PC-9 (cell line): ENCODE measurements at places on chromosomes 7 and 10. TPM values are rescaled to one million over a fixed set of nuclear protein-coding genes. Genes with fewer than 3 reads are reported as not detected.

Gene PAX4
- total RNA-seq: not detected in 2 replicates

DNA sequence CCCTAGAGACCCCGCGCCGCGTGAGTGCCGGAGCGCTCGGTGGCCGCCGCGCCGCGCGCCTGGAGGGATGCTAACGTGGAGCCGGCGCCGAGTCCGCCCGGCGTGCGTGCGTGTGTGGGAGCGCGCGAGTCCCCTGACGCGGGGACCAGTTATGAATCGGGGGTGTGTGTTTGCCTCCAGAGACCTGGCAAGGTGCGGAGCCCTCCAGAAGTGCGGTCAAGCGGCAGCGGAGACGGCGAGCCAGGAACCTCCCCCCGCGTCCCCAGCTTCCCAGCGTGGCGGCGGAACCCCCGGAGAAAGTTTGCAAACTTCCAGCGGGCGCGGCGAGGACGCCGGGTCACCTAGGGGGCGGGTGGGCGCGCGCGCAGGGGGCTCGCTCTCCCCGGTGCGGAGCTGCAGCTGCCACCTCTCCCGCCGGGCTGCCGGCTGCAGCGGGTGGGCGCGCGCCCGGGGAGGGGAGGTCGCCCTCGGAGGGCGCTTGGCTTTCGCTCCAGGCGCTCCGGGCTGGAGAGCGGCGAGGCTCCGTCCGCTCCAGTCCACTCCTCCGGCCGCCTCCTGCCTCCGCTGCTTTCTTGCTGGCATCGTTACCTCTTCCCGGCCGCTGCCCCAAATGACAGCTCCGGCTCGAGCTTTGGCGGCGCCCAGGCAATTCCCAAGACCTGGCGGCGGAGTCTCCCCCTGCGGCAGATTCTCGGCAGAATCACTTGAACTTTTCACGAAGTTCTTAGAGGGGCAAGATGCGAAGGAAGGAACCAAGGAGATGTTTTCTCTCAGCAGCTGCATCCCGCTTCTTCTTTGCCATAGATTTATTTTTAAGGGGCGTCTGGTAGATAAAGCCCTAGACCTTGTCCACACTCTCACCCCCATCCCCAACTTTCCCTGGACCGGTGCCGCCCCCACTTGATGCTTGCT lies 2.3 kb upstream of the CREB5 start:
- DNase-seq: no peak

DNA sequence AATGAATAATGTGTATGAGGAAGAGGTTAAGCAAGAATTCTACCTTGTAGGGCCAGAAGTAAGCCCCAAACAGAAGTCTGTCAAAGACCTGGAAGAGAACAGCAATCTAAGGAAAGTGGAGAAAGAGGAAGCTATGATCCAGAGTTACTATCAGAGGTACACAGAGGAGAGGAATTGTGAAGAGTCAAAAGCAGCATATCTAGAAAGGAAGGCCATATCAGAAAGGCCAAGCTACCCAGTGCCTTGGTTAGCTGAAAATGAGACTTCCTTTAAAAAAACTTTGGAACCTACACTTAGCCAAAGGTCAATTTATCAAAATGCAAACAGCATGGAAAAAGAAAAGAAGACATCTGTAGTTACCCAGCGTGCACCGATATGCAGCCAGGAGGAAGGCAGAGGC lies 42.7 kb upstream of the GAD2 start:
- no peak for DNase-seq

- DNase-seq: no peak
Measured at GRCh38 chr7:157483515-157483914, 146.7 kb downstream of the DNAJB6 start.

Gene JCAD
- total RNA-seq: 30.5 and 36.7 TPM in 2 replicates

GRCh38 chr10:69201045-69201444 lies 19.1 kb upstream of the HKDC1 start:
- DNase-seq: no peak

- no peak for DNase-seq
Measured at GRCh38 chr10:124384172-124384571, 34.6 kb downstream of the OAT start.

DNA sequence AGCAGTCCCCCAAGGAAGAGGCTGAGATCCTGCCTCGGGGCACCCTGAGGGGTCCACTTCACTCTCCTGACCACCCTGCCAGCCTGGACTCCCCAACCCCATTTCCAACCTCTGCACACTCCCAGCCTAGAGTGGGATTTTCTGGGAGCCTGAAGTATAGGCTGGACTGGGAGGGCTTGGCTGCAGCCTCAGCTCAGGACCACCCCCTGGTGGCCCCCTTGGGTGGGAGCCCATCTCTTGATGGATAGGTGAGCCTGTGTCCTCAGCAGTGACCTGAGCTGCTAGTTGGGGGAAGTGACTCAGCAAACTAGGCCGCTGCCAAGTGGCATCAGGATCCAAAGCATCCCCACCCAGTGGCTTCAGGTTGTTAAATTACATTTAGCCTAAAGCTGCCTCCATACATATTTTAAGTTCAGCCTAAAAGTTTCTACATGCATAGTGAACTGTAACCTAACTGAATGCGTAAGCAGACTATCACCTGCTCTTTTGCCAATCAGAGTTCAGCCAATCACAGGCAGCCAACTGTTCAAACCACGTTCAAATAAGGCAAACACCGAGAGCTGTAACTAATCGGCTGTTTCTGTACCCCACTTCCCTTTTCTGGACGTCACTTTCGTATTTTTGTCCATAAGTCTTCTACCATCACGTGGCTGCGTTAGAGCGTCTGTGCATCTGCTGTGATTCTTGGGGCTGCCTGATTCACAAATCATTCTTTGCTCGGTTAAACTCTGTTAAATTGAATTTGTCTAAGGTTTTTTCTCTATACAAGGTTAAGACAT lies 144.0 kb downstream of the PLPP4 start:
- no peak for DNase-seq

Gene RELN
- 0.08 and 0.48 TPM in 2 replicates for total RNA-seq

DNA sequence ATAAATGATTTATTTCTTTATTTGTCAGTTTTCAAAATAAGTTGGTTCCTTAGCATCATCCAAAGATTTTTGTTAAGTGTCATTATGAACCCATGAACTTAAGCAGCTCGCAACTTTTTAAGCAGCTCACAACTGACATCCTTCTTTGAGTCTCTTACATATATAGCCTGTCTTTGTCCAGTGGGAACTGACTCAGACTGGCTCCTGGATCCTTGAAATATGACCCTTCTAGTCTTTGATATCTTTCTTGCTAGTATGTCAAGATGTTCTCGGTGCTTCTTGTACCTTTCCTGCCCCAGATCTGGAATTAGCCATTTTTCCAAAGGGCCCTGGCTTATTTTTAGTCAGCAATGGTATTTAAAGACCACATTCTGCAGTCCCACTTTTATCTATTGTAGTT lies 53.9 kb upstream of the ARID5B start:
- no peak for DNase-seq

Gene MMD2
- total RNA-seq: not detected in 2 replicates

DNA sequence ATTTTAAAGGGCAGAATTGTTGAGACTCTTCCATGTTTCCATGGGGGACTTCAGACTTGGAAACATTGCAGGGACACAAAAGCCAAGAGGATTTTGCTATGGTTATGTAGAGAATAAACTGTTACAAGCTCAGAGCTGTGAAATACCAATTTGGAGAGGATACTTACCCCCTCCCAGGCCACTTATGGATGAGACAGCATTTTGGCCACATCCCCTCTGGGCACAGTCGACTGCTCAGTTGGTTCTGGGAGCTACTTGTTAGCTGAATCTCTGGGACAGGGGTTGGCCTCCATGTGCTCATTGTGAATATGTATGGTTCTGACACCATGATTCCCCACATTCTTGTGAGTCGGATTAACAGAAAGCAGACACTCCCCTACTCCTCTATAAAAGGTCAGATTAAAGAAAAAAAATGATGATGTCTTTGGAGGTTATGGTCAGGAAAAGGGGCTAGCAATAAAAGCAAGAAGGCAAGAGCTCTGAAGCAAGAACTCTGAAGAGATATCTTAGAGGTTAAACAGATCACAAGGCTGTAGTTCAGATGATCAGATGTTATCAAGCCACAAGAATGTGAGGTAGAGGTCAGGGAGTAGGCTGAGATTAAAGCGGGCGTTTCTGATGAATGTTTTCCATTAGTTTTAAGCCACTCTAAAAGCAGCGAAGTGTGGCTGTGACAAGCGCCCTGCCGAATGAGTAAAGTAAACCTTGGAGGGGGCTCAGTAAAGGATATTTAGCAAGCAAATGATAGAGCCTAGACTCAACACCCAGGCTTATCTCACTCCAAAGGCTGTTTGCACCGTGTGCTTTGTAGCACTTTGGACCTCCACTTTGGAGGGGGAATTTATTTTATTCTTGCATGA lies 17.2 kb downstream of the STAMBPL1 start:
- no peak for DNase-seq

DNA sequence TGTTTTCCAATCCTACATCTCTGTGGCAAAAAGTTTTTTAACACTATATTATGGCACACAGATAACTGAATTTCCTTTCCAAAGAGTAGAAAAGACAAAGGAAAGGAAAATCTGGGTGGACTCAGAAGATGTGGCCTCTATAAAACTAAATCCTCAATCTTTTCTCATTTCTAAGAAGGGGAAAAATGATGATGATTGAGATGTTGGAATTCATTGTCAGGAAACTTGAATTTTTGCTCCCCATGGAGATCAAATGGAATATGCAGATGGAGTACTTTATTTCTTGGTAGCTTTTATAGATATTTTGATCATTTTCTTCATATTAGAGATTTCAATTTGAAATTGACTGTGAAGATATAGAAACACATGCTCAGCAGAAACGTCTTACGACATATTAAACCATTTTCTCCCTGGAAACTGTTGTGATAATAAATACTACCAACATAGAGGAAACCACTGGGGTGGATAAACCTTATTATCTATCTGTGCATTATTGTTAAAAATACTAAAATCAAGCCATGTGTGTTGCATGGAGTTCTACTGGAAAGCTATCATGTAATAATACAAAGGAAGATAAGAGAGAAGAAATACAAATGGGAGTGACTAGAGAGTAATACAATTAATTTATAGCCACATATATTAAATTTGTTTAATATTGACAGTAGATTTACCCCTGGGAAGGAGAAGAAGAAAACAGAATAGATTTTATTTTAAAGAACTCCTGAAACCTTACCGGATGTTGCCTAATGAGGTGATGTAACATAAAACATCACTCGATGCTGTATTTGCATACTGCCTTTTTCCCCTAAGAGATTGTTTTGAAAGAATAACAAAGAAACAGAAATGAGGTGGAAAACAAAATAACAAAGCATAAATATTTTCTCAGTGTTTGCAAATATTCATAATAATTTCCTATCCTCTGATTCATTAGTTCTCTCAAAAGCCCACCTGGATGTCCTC lies 931.2 kb upstream of the C7orf33 start:
- no peak for DNase-seq

DNA sequence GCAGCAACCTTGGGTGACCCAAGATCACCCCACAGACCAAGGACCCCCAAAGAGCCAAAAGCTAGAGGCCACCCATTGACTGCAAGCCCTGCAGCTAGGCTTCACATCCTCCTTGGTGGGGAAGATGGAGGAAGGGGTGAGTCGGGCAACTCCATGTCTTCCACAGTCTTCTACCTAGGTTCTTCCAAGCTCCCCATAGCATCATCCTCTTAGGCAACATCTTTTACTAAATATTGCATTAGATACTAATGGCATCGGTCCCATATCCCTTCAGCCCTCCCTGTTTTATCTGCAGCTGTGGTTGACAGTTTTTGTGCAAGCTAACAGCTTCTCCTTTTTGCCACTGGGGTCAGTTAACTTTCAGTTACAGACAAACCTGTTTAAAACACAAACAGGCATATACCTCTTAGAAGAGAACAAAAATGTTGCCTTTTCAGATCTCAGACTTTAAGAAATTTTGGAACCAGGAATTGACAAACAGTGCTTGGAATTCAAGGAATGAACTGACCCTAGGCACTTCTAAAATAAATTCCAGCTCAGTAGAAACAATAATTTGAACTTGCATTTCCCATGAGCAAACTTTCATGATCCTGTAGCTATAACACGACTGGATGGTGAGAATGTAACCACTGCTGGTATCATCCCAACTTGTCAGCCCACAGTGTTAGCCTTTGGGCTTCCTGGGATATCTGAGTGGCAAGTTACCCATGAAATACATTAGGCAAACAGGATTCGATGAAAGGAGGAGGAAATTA lies 33.9 kb upstream of the MSMB start:
- DNase-seq: no peak

DNA sequence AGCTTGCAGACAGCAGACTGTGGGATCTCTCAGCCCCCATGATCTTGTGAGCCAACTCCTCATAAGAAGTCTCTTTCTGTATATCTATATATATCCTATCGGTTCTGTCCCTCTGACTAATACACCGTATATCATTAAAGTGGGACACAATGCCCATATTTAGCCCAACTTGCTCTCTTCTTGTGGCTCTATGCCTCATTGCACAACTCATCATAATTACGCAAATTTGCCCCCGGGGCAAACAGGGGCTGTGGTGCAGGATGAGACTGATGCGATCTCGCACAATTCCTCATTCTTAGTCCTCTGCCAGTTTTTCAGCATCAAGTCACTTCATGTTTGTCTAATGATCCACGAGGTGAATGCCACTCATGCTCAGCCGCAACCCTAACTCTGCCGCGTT lies 183.2 kb downstream of the PRPF18 start:
- peak; percentile 76 for DNase-seq

- peak; percentile 59 for DNase-seq
Measured at GRCh38 chr7:138848056-138848980, 50.3 kb upstream of the ATP6V0A4 start.

DNA sequence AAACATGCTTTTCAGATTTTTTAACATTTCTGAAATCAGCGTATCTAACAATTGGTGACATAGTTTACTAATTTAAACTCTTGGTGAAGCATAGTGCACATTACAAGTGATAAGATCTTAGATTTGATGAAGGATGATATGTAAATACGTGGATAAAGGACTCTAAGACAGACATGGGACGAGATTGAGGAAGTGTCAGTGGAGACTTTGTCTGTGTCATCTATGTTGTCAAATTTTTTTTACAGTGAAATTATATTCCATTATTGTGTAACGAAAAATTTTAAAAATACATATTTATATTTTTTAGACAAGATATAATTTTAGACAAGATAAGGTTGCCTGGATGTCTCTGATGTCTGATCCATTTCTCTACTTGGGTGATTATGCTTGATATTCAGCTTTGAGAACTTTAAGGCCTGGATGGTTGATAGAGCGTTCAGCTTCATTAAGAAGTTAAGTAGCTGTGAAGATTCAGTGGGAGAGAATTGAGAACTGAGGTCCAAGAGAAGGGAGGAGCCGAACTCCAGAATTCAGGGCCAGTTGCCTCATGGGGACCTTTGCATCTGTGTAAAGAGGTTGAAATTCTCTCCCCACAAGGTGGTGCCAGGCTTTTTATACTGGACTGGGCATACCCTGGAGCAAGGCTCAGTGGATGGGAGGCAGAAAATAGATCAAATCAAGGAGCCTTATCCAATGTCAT lies 62.7 kb downstream of the KAT6B start:
- DNase-seq: no peak
